ENCODE measurements at places on chromosomes 2 and 18.

GRCh38 chr2:71949537-71949798 is 198.2 kb downstream of the CYP26B1 start:
- DNase-seq: no peak

DNA sequence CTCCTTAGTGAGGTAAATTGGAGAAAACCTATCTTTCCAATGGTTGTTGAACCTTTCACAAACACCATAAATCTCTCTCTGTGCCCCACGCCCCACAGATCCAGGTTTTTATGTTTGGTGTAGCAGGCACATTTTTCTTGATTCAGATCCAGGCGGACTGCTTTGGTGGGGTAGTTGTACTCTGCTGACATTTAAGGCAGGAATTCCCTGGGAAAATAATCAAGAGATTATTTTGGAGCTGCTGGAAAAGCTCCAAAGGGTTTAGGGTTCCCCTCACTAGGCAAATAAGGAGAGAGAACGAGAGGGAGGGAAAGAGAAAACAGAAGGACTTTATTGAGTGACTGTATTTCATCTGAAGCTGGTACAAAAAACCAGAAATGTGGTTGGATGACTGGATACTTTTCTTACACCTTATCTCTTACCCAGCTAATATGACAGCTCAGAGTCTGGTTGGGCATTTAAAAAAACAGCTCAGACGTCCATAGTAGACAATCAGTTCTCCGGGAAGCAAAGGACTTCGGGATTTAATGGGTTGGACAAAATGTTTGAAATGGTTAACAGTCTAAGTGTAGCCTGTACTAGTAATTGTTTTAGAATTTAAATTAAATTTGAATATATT is 3.6 kb upstream of the AQP4 start:
- no peak for DNase-seq

- DNase-seq: no peak
Observed at GRCh38 chr18:26383454-26384270, 157.4 kb downstream of the TAF4B start.

- DNase-seq: no peak
Observed at GRCh38 chr2:60215386-60215901, 338.0 kb downstream of the BCL11A start.

DNA sequence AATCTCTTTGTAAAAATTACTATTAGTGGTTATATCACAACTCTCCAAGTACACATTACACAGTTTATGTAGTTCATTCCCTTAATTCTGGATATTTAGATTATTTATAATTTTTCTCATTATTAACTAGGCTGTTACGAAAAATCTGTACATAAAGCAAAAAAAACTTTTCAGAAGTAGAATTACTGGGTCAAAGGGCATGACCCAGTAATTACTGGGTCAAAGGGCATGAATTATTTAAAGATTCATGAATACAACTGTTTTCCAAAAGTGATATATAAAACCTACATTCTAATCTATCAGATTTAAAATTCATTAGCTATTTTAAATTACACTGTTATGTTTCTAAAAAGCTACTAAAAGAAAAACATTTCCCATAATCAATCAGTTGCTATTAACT is 55.3 kb downstream of the MSH6 start:
- DNase-seq: no peak

DNA sequence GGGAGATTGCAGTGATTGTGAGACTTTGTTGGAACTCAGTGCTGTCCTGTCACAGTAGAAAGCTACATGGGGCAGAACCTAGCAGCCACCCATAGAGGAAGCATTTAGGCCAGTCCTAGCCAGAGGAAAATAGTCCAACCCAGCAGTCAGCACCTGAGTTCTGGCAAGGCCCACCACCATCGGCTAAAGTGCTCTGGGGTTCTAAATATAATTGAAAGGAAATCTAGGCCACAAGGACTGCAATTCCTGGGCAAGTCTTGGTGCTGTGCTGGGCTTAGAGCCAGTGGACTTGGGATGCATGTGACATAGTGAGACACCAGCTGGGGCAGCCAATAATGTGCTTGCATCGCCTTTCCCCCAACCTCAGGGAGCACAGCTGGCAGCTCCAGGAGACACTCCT is 28.9 kb upstream of the ACTR2 start:
- DNase-seq: no peak

Measured in NCI-H524 treated with DMSO at 0.1 percent for 48 hours (cell line).